ENCODE measurements at places on chromosomes 6 and 20.

DNA sequence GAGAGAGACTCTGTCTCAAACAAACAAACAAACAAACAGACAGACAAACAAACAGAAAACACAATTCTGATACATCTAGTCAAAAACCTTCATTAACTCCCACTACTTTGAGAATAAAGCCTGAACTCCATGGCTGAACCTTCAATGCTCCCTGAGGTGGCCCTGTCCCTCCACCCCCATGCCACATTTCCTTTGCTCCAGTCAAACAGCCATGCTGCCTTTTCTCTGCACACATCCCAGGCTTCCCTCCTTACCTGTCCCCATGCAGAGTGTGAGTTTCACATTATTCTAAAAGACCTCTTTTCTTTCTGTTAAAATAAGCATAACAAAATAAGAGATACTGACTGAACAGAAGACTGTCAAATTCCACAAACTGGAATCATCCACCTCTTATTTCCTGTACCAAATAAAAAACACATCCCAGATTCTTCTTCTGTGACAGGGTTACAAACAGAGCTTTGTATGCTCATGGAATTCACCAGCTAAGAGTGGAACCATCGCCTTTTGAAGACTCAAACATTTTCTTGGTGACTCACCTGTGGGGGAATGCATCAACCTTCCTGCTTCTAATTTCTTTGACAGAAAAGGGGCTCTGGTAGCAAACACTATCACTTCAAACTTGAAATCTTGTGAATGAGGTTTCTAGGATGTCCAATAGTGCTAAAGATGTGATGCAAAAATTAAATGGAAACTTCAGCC is 71.0 kb upstream of the SLC22A16 start:
- no peak for DNase-seq

DNA sequence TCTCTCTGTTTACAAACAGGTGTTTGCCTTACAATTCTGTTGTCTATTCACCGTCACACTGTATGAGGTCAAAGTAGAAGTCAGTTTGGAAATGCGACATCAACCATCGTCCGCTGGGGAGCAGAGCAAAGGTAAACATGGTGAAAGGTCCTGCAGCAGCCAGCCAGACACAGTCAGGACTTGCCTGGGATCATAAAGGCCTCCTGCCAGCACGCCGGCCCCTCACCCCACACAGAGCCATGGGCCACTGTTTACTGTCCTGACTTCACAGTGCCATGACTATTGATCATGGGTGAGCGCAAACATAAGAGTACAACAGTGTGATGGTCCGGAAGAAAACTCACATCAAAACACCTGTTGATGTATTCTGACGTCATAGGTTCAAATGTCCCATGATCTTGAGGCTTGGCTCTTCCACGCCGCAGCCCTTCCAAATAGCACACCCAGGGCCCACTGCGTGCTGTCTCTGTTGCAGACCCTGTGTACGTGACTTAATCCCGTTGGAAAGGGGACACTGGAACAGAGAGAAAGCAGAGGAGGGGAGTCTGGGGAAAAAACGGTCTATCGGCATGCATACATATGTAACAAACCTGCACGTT is 16.9 kb upstream of the PPP1R3G start:
- DNase-seq: no peak

- DNase-seq: no peak
These were observed 61.9 kb upstream of the JARID2 start for GRCh38 chr6:15183979-15184378.

DNA sequence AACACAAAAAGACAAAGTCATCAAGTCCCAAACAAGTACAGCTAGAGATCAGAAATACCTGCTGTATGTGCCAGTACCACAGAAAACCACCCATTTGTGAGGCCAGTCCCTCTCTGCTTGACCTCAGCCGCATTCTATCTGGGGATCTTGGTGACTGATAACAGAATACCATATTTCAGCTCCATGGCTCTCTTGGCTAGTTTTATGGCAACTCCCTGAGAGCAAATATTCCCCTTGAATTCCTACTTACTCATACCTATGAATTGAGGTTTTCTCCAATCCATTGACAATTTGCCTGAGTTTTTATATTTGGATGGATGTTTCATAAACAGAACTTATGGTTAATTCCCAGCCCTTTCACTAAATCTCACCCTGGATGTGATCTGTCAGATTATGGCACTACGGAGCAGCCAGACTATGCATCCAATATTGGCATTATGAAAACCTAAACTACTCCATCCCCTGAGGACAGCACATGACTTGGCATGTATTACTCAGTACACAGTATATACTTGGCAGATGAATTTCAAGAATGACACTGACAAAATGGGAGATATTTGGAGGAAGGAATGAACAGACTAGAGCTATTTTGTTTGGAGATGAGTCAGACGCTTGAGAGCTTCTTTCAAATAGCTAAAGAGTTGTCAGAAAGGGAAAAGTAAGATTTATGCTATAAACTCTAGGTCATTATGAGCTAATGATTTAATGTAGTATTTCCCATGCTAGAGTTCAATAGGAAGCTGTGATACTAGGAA is 95.7 kb downstream of the PRDM1 start:
- no peak for DNase-seq

- no peak for DNase-seq
These were observed 86.8 kb downstream of the DLGAP4 start for GRCh38 chr20:36392989-36393388.

- no peak for DNase-seq
These were observed 142.3 kb downstream of the UNC5CL start for GRCh38 chr6:40896696-40897095.

GRCh38 chr20:58022711-58023110 is 205.7 kb downstream of the ANKRD60 start:
- no peak for DNase-seq

GRCh38 chr20:46167080-46167479 is 49.0 kb downstream of the CD40 start:
- no peak for DNase-seq

- no peak for DNase-seq
These were observed 137.7 kb downstream of the INSM1 start for GRCh38 chr20:20505554-20505953.

GRCh38 chr6:33008944-33009861 is at the start of gene HLA-DOA:
Gene HLA-DOA (minus strand): TSS chr6:33009591.
- no peak for DNase-seq

DNA sequence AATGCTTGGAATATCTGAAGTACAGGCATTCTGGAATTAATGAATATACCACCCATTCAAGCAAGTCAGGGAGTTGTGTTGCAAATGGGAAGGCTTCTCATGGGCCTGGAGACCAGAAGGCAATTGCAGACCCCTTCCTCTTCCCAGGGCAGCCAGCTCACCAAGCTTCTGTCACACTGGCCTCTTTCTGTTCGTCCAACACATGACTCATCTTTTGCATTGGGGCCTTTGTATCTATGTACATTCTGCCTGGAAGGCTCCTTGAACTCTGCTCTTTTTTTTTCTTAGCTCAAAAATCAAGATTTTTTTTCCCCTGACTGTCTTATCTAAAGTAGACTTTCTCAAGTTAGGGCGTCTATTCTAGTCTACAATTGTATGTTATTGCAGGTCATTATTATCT is 132.9 kb upstream of the MYLIP start:
- DNase-seq: no peak

DNA sequence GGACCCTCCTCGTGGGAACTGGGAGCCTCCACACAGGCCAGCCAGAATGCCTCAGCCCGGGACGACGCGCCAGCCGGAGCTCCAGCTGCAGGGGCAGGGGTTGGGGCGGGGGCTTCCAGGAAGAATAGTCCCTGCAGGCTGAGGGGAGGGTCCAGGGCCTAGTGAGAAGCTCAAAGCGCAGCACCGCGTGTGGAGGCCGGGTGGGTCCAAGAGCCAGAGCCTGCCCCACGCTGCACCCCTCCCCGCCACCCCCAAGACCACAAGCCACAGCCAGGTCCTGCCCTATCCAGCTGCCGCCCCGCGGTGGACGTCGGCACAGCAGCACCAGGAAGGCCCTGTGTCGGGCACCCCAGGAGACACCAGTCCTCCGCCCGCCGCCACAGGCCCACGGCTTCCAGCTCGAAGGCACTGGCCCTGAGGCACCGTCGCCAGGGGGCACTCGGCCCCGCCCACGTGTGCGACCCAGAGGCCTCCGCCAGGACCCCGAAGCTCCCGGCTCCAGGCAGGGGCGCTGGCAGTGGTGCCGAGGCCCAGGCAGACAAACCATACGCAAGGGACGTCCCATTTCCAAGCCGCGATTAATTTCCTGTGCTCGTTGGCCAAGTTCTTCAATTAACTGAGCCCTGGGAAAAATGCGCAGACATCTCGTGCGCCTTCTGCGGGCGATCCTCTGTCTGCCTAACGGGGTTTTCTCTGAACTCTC is 19.5 kb downstream of the KCNQ2 start:
- DNase-seq: no peak

DNA sequence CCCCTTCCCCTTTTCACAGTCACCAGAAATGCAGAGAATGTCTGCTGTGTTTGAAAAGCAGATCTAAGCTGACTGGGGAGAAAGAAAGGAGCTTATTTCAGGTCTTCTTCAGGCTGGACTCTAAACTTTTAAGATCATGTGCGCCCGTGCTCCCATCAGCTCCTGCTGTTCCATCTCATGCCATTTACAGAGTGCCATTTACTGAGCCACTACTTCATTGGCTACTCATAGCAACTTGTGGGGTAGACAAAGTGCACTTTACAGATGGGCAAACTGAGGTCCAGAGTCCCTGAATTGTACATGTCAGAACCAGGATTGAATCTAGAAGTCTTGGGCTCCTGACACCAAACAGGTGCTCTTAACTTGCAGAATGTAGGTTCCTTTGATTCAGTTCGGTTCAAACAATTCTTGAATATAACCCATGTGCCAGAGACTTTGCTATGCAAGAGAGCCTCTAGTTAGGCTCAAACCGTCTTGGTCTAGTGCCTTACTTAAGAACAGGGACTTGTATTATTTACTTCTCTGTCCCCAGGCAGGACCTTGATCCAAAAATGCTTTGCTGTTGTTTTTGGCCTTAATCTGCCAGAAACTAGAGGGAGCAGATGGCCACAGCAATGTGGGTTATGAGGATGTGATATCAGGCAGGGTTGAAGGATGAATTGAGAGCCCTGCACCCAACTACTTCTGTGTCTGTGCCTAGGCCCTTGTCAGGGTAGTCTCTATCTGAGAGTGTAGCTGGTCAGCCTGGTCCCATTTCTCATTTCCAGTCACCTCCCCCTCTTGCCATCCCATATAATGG is 56.4 kb downstream of the RALY start:
- DNase-seq: no peak

DNA sequence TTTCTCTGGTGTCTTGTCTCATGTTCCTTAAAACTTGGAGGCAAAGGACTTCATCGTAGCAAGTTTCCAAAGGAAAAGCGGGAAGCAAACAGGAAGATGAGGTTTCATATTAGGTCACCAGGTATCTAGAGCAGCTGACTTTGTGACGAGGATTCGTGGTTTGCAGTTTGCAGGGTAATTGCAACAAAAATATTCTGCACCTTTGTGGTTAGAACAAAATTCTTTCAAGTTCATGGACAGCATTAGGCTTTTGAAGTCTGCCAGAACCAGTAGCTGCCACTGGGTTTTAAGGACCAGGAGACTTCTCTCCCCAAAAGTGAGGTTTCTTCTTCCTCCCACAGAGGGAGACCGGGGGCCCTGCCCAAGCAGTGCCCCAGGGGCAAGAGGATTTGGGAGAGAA is 63.4 kb downstream of the RPP40 start:
- DNase-seq: no peak

- no peak for DNase-seq
These were observed 28.0 kb downstream of the IL22RA2 start for GRCh38 chr6:137145421-137145820.

DNA sequence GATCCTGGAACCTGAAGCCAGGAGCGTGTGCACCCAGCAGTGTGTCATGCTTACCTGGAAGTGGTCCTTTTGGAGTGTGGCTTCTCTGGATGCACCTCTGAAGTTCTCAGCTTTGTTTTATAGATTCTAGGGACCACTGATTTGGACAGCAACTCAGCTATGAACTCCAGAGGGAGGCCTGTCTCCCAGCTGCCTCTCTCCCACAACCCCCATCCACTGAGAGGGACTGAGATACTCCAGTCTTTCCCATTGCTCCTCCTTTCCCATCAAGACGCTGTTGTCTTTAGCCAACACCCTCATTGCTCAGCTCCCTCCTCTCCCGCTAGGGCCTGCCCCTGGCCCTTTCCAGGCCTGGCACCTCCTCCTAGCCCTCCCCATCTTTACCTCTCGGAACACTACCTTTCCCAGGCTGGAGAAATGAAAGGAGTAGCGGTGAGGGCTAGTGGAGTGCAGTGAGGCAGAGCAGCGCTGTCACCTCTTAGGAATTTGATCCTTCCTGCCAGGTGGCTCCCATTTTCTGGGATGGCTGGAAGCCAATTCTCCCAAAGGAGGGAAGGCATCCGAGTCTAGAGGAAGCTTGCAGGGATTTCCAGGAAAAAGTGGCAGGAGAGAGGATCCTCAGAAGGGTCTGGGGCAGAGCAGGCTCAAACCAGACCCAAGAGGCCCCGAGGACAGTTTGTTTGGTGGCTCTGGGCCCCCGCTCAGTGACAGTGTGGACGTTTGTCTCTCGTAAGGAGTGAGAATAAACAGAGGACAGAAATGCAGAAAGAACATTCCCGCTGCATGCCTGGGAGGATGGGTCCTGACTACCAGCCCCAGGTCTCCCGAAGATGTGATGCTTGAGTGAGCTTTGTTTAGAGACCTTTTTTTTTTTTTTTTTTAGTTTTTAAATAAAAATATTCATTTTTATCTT is at the start of gene LRRN4:
TSS of gene LRRN4 (minus strand) at position 285 of the 913 bp plus-strand sequence. CDS start 1,261 bp downstream, outside the sequence.
- no peak for DNase-seq

GRCh38 chr6:48535582-48536009 is 424.6 kb upstream of the PTCHD4 start:
- no peak for DNase-seq

- DNase-seq: peak; percentile 11
These were observed 195.5 kb downstream of the JARID2 start for GRCh38 chr6:15441215-15441868.

DNA sequence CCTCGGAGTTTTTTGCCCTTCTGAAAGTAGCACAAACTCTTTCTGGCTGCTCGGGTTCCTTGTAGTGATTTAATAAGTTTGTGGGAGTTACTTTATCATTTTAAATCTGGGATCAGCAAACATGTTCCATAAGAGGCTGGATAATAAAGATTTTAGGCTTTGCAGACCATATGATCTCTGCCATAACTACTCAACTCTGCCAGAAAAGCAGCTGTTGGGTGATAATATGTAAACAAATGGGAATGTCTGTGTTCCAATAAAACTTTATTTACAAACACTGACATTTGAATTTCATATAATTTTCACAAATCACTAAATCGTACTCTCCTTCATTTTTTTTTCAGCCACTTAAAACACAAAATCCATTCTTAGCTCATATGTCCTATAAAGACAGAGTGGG is 3.9 kb upstream of the STMND1 start:
- no peak for DNase-seq

DNA sequence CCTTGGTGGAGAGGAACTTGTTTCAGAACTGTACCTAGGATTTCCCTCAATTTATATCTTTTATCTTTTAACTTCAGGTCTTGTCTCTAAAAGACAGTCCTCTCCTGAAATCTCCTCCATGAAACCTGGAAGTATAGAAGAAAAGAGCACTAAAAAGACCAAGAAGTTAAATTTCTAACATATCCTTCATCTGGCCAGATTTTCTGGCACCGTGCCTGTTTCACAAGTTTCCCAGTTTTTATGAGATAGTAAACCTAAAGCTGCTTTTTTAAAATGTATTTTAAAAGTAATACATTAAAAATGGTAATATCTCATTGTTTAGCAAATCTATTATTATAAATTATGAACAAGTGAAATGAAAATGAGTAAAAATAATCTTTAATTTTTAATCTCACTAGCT is 348.3 kb upstream of the RSPO3 start:
- DNase-seq: no peak

Data from amygdala (tissue), 56 donors.